ENCODE measurements at places on chromosomes 4 and X.
A peak's percentile ranks its signal among the peaks of the same experiment; 100 is the strongest.

DNA sequence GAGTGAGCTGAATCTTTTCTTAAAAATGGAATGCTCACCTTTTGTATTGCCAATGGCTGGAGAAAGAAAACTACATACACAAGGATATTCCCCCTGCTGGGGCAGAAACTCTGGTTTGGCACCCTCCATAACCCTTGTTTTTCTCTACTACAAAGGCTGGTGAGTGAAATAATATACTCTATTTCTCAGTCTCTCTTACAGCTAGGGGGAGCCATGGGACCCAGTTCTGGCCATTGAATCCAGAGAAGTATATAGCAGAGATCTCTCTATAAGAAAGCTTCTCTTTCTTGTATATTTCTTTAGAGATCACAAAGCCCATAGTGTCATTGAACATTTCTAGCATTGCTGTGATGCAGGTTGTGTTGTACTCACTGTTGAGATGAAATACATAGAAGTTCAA, 49.8 kb downstream of the SMPX start:
- no peak for DNase-seq

DNA sequence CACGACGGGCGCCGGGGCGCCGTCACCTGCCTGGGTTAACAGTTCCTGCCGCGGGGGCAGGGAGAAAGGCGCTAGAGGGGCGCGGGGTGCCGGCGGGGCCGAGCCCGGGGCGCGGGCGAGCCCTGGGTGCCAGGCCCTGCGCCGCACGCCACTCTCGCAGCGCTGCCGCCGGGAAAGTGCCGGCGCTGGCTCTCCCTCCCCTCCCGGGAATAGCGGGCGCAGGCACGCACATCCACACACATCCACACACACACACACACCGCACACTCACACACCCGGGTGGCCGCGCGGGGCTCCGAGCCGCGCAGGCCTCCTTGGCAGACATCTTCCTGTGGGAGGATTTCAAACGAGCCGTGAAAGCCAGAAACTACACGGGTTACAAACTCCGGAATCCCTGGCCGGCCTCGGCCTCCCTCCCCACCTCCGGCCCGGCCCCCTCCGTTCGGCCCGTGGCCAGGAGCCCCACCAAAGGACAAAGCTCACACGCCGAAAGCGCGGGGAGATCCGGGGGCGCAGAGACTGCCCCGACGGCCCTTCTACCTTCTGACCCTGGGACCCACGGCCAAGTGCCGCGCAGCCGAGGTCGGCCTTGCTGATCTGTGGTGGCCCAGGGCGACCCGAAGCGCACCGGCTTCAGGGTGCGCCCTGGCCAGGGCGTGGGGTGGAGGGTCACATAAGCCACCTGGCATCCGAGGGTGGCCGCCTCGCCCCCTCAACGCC, 92.3 kb downstream of the BCOR start:
- DNase-seq = no peak

DNA sequence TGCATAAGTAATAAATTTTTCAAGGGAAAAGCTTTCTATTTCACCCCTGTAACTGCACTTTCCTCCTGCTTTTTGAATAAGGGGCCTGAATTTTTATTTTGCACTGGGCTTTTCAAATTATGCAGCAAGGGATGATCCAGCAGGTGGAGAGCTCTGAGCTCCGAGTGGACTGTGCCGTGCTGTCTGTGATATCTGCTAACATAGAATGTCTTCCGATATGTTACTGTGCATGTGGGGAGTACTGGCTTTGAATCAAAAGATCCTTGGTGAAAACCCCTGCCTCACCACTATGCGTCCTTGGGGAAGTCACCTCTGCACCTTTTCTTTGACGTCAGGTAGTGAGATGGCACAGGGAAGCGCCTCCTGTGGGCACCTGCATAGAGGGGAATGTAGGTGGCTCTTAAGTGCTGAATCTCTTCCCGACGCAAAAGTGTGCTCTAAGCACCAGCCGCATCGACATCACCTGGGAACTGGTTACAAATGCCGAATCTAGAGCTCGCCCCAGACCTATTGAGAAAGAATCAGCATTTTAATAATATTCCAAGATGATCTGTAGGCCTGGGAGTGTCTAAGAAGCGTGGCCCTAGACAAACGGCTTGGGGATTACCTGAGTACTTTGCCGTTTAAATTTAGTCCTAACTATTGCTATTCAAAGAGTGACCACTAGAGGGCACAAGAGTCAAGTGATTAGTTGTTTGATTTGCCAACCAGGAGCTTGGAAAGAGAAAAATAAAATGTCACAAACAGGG, 19.2 kb upstream of the WFS1 start:
- DNase-seq = no peak

DNA sequence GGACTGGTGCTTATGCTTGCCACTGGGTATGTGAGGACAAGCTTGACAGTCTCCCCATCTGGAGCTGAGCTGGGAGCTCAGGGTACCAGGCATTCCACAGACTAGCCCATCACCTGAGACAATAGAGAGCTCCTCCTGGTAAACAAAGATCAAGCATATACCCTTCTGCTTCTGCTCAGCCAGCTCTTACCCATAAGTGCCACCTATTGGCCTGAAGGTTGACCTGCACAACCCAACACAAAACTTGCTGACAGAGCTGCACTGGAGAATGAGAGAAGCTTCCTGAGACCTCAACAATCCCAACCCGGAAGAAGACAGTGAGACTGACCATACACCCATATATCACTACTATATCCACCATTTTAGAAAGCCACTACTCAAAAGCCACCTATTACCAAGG, 1049.2 kb upstream of the INTU start:
- no peak for DNase-seq

DNA sequence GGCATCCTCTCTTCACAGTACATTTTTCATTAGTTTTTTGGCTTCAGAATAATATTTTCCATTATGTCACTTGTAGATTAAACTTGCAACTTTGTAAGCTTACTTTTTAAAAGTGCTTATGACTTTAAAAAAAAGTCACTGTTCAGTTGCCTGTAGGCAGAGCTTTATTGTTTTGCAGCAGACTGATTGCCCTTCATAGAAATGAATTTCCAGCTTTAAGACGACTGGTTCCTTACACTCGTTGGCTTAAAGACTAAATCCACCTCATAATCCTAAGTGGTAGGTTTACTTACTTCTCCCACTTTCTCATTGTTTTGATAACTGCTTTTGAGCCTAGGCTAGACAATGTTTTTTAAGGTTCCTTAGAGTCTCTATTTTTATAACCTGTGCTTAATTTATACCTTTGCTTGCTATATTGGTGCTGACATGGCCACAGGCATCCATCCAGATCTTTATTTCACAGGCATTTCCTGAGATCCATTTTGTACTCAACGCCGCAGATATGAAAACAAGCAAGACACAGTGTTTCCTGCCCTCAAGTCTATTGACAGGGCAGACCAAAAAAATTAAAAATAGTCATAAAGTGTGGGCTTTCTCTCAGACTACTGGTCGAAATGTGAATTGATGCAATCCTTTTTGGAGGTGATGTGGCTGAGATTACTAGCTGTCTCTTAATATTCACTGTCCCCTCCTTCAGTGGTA, 12.6 kb upstream of the IL13RA2 start:
- DNase-seq = no peak

DNA sequence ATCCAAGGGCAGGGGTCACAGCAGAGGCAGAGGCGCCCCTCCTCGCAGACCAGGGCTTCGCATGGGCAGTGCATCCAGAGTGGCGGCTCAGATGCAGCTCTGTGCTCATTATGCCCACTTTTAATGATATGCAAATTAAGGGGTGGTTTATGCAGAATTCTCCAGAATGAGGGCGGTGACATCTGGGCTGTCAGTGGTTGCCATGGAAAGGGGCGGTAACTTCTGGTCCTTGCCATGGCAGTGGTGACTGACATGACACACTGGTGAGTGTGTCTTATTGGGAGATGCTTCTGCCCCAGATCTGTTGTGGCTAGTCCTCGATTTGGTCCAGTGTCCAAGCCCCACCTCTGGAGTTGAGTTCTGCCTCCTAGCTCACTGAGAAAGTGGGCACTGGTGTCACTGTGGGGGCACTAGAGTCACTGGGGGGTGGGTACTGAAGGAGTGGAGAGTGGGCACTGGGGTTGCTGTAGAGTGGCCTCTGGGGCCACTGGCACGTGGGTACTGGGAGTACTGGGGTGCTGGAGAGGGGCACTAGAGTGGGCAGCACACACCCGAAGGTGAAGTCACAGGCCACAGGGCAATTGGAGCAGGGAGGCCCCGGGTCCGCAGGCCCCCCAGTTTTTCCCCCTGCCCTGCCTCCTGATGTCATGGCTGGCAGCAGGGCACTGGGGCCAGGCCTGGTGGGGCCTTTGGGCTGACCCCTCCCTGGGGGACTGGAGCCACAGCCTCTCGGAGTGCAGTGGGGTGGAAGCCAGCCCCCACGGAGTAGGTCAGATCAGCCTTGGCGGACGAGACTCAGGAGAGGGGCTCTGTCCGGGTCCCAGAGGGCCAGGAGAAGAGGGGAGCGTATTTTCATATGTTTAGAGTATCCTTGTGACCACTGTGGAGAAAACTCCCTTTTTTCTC, 98.6 kb upstream of the NKX1-1 start:
- DNase-seq = no peak

DNA sequence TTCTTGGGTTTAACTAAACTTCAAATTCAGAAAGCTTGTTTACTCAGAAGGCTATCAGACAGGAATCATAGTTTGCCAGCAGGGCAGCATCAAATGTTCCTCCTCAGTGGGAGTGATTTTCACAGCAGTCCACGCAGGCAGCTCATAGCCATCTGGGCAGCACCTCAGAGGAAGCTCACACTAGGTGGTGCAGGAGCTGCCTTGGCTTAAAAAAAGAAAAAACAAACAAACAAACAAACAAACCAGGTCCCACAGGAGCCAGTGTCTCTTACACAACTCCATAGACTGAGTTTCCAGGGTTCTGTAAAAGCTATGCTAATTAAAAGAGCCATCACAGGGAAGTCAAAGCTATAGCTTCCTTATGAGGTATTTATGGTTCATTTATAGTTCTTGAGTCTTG, 10.5 kb upstream of the KLHL5 start:
- DNase-seq = no peak

DNA sequence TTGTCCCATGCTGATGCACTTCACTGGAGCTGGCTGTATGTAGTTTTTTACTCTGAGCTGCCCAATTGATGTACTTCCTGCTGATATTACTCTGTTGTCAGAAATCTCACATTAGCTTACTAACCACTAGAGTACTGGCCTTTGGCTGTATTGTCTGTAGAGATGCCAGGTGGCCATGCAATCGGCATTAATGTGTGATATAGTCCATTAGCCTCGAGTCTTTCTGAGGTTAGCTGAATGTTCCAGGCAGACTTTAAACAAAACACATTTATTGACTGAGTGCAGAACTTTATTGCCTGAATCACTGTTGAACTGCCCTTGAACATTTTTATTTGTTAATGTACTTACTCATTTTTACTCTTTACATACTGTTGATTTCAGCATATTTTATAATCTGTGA, 335.2 kb downstream of the PCDH10 start:
- DNase-seq = no peak

DNA sequence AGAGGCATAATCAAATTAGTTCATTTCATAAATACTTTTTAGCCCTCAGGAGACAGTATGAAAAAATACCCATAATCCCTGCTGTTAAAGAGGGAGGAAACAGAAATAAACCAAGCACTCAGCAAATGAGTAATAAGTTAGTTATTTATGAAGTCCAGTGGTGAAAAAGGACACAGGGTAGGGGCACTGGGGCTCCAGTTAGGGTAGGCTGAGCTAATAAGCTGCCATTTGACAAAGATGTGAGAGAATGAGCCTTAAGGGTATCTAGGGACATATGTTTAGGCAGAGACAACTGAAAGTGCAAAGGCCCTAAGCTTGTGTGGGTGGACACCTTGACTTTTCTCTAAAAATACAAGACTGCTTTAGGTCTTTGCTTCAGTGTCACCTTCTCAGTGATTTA, 94.4 kb downstream of the IL15 start:
- DNase-seq = no peak

GRCh38 chrX:110218591-110218990, 99.3 kb downstream of the AMMECR1 start:
- no peak for DNase-seq

- no peak for DNase-seq
These were observed 157.3 kb upstream of the RAPGEF2 start for GRCh38 chr4:158945529-158946108.

DNA sequence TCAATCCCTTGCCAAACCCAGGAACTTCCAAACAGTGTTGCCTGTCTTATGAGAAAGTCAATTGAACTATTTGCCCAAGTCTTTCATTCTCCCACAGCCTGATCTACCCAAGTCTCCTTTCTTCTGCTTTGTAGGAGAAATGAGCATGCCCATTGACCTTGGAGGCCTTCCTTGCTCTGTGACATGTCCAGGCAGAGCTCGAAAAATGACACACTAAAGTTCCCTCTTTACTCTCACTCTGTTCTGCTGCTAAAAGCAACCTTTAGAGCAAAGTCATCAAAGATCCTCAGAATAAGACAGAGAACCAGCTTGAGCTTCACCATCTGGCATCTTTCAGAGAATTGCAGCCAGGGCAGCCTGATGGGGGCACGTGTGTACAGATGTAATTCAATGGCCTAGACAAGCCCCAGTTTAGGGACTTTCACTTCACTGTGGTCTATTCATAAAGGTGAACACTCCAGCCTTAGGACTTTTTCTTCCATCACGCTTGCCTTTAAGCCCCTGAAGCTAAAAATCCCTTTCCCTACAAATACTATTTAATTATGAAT, 136.4 kb downstream of the AMELX start:
- no peak for DNase-seq

DNA sequence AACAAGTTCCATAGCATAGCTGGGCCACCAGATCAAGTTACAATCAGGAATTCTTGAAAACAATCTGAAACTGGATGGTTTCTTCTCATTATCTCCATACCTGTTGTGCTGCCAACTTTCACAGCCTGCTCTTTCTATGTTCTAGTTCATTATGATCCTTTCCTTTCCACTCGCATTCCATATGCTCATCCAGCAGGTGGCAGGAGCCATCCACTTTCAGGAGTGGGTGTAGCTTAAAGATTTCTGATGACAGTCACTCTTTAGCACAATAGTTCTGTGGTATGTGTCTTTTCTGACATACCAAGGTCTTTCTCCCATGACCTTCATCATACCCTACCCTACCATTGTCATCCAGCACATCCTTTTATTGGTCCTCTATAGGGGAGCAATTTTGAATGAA, 46.4 kb downstream of the PAGE2 start:
- peak; percentile 33 for DNase-seq

GRCh38 chr4:82989575-82990429, 20.8 kb downstream of the LIN54 start:
- DNase-seq = no peak

All from glutamatergic neuron (in vitro differentiated cells).